GM04503 (cell line): ENCODE measurements at places on chromosomes 4 and X.

DNA sequence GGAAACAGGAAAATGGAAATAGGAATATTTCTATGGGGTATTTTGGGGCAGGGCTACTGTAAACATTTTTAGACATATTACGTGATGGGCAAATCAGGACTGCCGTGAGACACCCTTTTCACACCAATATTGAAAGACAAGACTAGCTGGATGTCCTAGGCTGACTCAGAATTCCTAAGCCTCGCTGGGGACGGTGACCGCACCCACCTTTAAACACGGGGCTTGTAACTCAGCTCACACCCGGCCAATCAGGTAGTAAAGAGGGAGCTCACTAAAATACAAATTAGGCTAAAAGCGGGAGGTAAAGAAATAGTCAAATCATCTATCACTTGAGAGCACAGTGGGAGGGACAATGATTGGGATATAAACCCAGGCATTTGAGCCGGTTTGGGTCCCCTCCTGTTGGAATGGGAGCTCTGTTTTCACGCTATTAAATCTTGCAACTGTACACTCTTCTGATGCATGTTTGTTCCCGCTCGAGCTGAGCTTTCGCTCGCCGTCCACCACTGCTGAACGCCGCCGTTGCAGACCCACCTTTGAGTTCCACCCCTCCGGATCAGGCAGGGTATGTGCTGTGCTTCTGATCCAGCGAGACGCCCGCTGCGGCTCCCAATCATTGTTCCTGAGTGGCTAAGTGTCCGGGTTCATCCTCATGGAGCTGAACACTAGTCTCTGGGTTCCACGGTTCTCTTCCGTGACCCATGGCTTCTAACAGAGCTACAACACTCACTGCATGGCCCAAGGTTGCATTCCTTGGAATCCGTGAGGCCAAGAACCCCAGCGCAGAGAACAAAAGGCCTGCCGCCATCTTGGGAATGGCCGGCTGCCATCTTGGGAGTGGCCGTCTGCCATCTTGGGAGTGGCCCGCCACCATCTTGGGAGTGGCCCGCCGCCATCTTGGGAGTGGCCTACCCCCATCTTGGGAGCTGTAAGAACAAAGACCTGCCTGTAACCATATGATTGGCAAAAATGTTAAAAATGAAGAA, 152.6 kb downstream of the CRLF2 start:
- DNase-seq, result no peak

GRCh38 chrX:100695302-100695701, 36.6 kb downstream of the SYTL4 start:
- no peak for DNase-seq

DNA sequence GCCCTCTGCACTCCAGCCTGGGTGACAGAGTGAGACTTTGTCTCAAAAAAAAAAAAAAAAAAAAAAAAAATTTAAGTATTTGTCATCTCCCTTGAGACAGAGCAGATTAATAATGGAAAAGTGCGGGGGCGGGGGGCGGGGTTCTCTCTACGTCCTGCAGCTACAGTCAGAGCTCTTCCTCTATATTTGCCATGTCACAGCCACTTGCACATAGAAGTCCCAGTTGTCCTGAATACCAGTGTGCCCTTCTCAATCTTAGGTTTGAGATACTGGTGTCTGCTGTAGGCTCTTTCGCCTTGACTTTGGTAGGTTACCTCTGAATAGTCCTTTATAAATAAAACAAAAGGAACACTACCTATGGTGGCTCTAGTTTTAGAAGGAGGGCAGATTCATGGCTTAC, 237.8 kb upstream of the PGRMC2 start:
- no peak for DNase-seq

GRCh38 chrX:2576793-2577192, 76.0 kb upstream of the DHRSX start:
- no peak for DNase-seq

GRCh38 chr4:6362896-6363295, 93.2 kb downstream of the WFS1 start:
- no peak for DNase-seq
